ENCODE measurements at places on chromosomes 6 and 20.
A peak's percentile ranks its signal among the peaks of the same experiment; 100 is the strongest.

DNA sequence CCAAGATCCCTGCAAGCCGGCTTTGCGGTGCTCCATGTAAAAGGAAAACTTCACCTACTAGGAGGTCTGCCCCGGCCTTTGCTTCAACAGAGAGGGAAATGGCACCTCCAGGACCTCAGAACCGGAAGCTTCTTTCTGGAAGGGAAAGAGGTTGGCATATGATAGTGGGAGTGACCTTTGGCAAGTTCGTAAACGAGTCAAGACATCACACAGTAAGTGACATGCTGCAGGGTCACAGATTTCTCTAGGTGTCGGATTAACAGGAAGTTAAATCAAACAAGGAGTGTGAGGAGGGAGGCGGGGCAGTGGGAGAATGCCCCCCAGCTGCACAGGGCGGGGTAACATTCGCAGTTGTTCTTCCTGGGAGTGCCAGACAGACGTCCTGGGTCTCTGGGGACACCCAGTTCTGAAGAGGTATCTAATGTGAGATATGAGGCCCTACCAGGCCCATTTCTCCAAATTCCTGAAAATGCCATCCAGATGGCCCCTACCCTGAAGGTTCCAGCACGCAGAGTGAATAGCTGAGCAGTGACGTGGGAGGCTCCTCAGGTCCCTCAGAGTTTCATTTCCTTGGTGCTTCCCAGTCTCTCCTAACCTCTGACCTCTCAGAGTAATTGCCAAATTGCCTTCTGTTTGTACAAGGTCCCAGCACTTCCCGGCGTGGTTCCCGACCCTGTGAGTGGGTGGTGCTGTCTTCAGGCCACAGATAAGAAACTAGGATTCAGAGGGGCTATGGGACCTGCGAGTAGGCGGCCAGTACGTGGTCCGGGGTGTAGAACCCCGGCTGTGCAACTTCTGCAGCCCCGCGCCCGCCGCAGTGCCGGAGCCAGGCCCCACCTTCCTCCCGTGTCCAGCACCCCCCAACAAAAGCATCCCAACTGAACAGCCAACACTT, 1.9 kb downstream of the RRBP1 start:
- no peak for DNase-seq

GRCh38 chr20:35166242-35166830, 5.5 kb upstream of the PROCR start:
- DNase-seq = no peak

DNA sequence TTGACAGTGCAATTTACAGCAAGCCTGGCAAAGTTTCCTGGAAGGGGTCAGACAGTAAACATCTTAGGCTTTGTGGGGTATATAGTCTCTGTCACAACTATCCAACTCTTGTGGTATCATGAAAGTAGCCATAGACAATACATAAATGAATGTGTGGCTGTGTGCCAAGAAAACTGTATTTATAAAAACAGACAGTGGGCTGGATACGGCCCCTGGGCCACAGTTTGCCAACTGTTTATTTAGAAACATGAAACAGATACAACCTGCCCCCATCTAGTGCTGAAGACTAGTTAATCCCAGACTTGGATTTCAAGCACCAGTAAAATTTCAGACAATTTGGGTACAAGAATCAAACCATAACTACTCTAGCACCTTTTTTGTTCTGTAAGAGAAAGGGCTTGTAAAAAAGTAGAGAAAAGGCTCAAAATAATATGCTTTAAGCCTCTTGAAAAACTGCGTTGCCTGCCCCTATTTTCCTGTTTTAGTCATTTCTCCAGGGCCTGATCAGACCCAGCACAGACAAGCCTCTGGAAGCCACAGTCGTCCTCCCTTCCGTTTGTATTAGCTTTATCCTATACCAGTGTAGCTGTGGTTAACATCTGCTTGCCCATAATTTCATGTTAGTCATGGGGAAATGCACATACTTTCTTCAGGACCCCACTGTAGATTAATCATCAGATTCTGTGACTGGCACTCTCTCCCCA, 30.8 kb downstream of the JAG1 start:
- DNase-seq = no peak

- no peak for DNase-seq
These were observed 542 bp downstream of the TUBE1 start for GRCh38 chr6:112086744-112087135.

DNA sequence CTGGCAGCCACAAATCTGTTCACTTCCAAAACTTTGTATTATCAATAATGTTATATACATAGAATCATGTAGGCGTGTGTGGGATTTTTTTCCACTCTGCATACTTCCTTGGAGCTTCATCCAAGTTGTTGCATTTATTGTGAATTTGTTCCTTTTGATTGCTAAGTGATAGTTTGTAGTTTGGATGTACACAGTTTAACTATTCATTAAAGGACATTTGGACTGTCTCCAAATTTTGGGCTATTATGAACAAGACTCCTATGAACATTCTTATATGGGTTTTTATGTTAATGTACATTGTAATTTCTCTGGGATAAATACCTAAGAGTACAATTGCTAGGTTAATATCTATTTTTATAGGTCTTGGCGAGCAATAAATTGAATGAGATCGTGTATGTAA, 36.2 kb upstream of the GCNT2 start:
- no peak for DNase-seq

DNA sequence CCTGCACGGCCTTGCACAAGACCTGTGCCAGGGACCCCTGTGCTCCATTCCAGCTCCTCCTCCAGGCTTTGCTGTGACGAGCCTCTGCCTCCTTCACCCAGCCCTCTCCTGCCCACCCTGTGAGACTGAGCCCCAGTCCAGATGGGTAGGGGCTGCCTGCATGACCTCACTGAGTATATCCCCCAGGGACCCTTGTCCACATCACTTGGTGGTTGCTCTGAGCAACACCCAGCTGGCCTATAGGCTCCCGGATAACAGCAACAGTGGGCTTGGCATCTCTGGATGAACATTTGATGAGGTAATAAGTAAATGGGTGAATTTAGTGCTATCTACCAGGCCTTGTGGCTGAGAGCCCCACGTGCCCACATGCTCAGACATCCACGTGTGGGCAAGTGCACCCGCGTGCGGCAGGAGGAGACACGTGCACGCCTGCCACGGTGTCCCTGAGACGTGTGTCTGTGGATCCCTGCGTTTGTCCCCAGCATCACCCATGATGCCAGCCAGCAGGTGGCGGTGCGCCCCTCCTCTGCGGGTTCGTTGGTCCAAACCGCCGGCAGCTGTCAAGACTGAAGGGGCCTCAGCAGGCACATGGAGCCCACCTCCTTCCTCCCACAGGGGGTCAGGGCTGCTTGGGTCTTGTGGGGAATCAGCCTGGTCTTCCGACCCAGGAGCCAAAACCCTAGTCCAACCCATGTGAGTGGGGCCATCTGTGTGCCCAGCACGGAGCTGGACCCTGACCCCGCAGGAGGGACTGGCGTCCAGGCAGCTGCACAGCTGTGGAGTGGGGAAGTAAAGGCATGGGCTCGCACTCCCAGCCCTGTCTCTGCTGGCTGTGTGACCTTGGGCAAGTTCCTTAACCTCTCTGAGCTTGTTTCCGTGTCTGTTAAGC, 45.9 kb downstream of the FGD2 start:
- DNase-seq = peak; percentile 83

- no peak for DNase-seq
These were observed 48.6 kb downstream of the TOX2 start for GRCh38 chr20:43963233-43963632.

DNA sequence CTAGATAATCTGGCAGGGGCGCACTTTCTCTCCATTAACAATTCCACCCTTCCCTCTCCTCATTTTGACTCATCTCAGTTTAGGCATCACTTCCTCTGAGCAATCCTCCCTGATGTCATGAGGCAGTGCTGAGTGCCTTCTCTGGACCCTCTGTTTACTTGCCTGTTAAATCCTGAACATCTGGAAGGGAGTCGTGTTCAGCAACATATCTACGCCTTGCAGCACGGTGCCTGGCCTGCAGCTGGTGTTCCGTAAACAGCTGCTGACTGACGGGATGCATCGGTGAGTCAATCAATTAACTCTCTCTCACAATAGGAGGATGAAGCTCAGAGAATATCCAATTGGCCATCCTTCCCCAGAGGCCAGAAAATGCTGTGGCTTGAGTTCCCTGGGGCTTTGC, 613.5 kb downstream of the PTPRT start:
- DNase-seq = no peak

DNA sequence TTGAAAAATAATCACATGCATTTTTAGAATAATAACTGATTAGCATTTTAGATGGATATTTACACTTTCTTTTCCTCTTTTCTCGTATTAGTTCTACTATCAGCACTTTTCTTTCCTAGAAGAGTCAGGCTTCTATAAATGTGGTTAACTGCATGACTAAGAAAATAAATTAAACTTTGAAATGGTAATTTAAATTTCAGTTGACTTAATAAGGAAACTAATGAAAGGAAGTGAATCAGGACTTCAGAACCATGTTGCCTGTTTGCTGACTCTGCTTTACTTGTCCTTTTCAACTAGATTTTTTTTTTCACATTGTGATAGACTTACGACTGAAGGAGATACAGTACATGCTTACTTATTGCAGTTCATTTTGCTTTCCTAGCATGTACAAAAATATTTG, 1258.2 kb upstream of the EYS start:
- DNase-seq = no peak

DNA sequence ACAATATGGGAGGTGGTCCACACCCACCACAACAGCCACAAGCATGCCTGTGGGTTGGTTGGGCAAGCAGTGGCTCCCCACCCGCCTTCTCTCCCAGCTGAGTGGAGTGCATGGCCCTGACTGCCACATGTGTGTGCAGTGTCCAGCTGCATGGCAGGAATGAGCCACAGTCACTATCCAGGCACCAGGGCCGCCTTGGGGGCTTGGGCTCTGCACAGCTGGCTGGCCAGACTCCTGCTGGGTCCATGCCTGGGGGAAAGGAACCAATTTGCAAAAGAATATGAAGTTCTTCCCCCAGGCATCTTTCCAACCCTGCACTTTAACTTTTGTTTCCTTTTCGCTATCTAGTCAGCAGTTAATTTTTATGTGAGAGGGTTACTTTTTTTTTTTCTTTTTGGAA, 11.6 kb upstream of the ASCC3 start:
- DNase-seq = no peak

GRCh38 chr6:154565331-154565730, 54.8 kb upstream of the CNKSR3 start:
- no peak for DNase-seq

- DNase-seq = no peak
These were observed 199.3 kb downstream of the RNGTT start for GRCh38 chr6:88764081-88764480.

DNA sequence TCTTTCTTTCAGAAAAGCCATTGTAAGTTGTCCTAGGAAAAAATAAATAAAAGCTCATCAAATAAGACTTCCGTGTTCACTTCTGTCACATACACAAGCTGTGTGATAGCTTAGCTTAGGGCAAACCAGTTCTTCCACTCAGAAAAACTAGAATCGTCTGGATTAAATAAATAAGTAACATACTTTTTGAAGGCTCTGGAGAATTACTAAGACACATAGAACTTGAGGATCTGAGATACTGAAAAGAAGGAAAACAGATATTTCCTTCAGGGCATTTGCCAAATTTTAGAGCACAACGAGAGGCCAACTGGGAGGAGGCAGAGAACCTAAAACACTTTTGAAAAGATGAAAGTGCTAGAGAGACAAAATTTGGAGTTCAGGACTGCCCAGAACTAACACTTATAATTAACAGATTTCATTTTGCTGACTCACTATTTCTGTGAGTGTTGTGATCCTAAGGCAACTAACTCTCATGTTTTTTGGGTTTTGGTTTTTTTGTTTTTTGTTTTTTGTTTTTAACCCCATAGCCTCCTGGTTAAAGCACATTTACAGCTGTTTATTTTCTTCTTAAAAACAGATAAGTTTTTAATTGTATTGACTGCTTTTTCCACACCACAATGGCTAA, 38.7 kb upstream of the THEMIS start:
- DNase-seq = no peak

DNA sequence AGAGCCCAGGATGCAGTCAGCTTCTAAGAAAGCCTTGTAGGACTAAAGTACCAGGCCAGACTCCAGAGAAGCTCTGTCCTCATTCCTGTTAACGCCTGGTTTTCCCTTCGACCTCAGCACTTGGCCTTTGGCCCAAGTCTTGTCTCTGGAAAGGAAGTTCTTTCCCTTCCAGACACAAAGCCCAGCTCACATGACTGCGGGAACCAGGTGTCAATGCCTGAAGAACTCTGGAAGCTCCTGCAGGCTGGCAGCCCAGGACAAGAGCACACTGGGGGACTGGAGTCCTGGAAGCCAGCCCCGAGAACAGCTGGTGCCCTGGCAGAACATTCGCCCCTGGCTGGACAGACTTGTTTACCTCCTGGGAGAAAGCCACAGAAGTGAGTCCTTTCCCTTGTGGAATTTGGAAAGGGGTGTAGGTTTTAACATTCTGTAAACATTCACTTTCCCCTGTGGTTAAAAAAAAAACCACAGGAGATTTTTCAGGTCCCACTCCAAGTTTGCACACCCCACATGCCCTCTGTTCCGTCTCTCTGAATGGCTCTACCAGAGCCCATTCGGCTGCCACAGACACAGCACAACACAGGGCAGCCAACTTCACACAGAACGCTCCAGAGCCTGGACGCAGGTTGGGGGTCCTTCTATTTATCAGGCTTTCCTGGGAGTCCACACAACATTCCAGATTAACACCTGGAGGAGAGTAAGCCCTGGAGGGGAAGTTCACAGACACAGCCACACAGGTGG, 18.1 kb downstream of the ACSS1 start:
- no peak for DNase-seq

DNA sequence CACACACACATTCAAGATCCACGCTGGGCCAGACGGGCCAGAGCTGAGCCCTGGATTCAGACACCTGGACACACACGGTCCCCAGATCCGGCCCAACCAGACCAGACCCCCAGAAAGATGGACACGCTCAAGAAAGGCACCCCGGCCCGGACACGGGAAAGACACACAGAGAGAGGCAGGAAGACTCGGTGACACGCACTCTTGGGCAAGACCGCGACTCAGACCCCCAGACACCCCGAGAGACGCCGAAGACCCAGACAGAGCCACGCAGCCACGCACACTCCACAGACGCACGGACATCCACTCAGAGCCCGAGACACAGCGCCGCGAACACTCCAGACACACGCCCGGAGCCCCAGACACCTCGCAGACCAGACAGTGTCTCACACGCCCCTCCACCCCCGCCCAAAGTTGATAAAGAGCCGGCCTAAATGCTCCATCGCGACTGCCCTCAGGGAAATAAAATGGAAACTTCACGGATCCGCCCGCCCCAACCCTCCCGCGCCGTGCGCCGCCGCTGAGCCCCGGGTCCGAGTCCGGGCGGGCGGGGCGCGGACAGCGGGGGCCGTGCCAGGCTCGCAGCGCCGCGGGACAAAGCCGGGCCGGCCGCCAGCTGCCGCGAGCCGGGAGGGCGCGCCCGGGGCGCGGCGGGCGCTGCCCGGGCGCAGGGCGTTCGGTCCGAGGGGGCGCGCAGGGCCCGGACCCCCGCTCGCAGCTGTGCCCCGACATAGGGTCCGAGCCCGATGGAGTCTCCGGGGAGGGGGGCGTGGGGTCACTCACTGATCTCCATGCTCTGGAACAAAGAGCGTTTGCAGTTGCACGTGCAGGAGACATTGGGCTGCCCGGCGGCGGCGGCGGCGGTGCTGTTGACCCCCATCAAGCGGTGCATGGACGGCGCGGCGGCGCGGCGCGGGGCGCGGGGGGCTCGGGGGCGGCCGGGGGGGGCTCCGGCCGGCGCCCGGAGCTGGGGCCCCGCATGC, 831 bp downstream of the PMEPA1 start:
- peak; percentile 21 for DNase-seq
